DMS79 treated with DMSO at 0.1 percent for 48 hours (cell line): ENCODE measurements at places on chromosomes 3 and 15.

DNA sequence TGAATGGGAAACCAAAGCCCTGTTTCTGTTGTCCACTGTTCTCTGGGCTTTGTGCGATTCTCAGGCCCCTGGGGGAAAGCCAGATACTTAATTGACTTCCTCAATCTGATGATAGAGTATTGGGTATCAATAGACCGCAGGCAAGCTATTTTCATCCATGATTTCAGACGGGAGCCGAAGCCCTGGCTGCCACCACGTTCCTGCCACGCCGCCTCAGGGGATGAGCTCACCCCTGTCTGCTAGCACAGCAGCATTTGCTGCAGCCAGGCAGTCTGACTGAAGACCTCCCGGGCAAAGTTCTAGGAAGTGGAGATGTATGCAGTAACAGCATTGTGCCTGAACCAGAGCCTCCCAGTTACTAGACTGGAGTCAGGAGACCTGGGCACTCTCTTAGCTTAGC, 69.8 kb downstream of the ISG20 start:
- no peak for DNase-seq

DNA sequence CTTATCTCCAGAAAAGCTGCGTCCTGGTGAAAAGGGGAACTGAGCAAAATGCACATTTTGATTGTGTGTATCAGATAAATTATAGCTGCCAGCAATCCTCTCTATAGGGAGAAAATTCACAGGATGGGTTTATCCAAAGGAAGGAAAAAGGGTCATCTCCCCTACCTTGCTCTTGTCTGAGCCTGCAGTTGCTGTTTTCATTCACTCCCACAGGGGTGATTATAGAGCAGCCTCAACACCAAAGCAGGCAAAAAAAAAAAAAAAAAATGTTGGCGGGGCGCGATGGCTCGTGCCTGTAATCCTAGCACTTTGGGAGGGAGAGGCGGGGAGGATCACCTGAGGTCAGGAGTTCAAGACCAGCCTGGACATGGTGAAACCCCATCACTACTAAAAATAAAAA, 333.7 kb downstream of the ROBO2 start:
- no peak for DNase-seq

DNA sequence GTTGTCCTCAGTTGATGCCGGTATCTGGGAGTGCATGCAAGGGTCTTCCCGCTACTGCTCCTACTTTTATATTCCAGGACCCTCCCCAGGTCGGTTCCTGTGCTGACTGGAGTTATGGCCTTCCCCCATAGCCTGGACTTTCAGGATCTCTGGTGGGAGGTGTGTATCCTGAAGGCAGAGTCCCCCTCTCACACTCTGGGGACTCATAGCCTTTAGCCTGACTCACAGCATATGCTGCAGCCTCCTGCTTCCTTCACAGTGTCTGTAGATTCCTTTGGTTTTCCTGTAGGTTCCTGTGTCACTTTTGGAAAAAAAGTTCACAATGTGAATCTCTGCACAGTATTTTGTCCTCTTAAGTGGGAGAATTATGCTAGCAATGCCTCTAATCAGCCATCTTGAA, 180.6 kb upstream of the RBMS3 start:
- no peak for DNase-seq

DNA sequence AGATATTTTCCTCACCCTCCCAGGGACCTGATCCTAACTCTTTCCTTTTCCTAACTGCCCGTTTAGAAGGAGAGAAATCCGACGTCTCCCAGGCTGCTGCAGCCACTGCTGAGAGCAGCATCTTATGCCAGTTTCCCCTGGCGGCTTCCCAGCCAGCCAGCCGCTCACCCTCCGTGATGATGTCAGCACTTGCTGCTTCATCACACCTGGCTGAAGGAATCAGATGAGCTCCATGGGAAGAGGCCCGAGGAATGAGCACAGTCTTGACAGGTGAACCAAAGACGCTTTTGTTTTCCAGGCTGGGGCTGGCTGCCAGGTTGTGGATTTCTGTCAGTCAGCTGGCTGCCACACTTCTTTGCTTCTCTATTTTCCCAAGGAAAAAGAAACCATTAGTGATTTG, 445.1 kb upstream of the RBMS3 start:
- DNase-seq: peak; percentile 52

GRCh38 chr15:37056177-37057121, 43.9 kb downstream of the MEIS2 start:
- peak; percentile 48 for DNase-seq

DNA sequence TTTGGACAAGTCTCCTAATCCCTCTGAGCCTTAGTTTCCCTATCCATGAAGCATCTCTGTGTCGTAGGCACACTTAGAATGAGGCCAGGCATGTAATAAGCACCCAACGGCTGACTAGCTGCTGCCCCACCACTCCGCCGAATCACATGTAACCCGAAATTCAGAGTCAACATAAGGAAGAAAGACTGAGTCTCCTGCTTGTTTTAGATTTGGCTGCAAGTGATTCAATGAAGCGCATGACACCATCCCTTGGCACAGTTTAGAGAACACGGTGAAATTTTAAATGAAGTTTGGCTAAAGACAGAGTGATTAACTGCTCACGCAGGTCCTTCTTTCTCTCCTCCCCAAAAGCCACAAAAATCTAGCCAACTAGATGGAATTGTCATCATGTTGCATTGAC, 279.2 kb downstream of the TLE3 start:
- DNase-seq: no peak

- DNase-seq: no peak
Observed at GRCh38 chr3:164459521-164460151, 618.7 kb downstream of the SI start.

DNA sequence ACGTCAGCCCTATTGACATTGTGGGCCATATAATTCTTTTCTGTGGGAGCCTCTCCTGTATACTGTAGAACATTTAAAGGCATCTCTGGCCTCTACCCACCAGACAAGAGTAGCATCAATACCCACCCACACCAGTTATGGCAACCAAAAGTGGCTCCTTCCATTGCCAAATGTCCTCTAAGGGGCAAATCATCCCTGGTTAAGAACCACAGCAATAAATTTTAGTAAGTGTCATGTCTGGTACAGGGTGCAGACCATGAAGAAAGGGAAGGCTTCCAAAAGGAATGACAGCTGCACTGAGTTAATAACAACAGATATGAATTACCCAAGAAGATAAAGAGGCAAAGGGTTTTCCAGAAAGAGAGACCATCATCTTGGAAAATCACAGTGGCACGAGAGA, 6.9 kb upstream of the CLDN18 start:
- no peak for DNase-seq
